ENCODE measurements at places on chromosomes 2 and 18. TPM values are rescaled to one million over a fixed set of nuclear protein-coding genes. Genes with fewer than 3 reads are reported as not detected.

DNA sequence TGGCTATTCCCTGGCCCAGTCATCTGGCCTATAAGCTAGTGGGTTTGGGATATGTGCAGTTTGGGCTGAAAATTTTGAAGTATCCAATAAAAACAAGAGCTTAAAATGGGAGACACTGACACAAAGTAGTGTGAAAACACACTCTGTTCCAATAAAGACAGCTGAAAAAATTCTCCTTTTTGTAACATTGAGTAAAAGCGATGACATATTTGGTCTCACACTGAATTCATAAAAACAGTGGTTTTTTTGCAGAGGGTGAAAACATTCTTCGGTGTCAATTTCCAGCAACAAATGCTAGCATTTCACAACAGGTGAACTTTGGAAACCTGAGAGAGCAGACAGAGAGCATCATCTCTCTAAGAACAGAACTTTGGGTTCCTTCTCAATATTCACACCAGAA lies 142.2 kb downstream of the OSR1 start:
- no peak for DNase-seq

GRCh38 chr2:226398580-226398979 lies 401.0 kb downstream of the IRS1 start:
- no peak for DNase-seq

- DNase-seq, result no peak
Observed at GRCh38 chr2:162172802-162173370, 20.8 kb upstream of the GCG start.

GRCh38 chr2:64770137-64770780 lies 116.5 kb upstream of the SERTAD2 start:
- no peak for DNase-seq

GRCh38 chr2:45014016-45014702 lies 4.9 kb upstream of the SIX2 start:
- DNase-seq, result no peak

GRCh38 chr2:79511320-79511951 lies 1.4 kb upstream of the CTNNA2 start:
- no peak for DNase-seq

DNA sequence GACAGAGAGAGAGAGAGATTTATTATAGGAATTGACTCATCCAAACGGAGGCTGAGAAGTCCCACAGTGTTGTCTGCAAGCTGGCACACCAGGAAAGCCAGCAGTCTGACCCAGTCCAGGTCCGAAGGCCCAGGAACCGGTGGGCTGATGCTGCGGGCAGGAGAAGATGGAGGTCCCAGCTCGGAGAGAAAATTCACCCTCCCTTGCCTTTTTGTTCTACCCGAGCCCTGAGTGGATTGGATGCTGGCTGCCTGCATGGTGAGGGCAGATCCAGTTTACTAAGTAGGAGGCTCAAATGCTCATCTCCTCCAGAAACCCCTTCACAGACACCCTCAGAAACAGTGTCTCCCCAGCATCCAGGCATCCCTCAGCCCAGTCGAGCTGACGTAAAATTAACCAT lies 22.2 kb upstream of the STK25 start:
- DNase-seq, result no peak

NCKAP5 gene
- 6.1 TPM for total RNA-seq

OR6B3 gene
- not detected for total RNA-seq

All from breast epithelium (tissue), 4 donors.